Stimulated activated CD8-positive, alpha-beta memory T cell treated with anti-CD3 and anti-CD28 coated beads, Interleukin-12 subunit alpha, Interleukin-12 subunit beta, amount 100 ng/mL, for 4 hours (primary cell): ENCODE measurements at places on chromosomes 13 and 19.

- DNase-seq, result peak; percentile 43
These were observed at the start of gene GAMT for GRCh38 chr19:1401138-1401888. Gene GAMT (minus strand): TSS chr19:1401542. CDS start chr19:1401476, 66 bp downstream.

- DNase-seq, result peak; percentile 47
These were observed 9.3 kb downstream of the POU2F2 start for GRCh38 chr19:42122691-42123607.

DNA sequence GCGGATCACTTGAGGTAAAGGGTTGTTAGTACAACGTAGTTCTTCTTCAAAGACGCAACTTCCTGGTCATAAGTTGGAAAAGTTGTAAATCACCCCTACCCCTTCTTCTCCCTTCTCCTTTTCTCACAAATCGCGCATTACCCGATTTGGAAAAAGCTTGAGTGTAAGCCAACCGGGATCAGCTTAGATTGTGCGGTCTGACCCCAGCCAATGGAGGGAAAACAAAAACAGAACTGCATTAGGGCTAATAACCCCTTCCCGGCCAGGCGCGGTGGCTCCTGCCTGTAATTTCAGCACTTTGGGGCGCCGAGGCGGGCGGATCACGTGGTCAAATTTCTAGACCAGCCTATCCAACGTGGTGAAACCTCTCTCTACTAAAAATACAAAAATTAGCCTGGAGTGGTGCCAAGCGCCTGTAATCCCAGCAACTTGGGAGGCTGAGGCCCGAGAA, 806 bp downstream of the ZNF90 start:
- DNase-seq, result no peak

DNA sequence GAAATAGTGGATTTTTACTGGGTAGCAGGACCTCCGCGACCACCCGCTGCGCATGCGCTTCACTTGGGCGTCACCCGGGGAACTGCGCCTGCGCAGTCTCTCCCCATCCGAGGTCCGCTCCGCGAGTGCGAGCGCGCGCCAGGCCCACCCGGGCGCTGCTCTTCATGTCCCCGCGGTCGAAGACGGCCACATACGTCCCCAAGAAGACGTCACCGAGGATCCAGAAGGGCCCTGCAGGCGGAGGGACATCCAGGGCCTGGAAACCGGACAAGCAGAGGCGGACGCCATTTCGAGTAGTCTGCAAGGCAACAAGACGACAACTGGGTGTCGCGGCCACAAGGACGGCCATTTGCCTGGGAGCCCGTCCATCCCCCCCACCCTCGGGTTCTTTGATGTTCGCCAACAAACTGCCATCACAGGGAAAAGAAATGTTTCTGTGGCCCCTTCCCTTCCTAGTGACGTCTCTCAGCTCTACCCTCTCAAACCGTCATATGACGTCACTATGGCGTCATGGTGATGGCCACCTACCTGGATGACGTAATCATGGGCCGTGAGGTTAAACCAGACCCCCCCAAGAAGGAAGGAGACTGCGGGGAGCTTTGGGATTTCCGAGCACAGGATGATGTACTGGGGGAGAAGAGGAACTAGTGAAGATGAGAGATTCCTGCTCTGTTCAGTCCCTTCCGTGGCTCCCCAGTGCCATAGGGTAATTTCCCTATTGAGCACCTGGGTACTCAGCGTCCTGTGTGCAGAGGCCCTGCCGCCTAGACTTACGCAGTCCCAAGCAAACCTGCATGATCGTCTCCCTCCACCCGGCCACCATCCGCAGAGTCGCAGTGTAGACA, 6.7 kb downstream of the NAPSA start:
- DNase-seq, result peak; percentile 63

DNA sequence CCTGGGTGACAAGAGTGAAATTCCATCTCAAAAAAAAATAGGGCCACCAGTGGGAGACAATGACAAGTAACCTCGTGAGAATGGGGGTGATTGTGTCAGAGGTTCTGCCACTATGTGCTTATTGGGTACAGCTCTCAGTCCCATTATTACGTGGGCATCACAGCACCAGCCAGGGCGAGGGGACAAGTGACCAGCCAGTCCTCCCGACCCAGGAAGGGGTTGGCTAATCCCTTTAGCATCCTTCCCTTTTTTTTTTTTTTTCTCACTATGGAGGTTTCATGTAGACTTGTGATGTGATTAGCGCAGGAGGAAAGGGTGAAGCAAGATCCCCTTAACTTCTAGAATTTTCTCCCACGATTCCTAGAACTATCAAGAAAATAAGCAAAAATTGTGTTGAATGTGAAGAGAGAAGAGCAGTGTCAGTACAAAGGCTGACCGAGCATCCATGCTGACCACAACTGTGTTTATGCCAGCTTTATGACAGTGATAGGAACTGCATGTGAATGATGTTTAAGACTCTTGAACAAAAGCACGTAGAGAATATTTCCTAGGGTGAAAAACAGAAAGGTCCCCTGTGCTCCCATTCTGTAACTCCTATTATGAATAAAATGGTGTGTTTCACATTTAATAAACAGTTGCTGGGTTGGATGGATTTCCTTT, 50.0 kb downstream of the ALOX5AP start:
- DNase-seq, result no peak

- DNase-seq, result no peak
These were observed 618.0 kb upstream of the ARGLU1 start for GRCh38 chr13:107185889-107186288.

- DNase-seq, result no peak
These were observed 481.4 kb downstream of the SUCLA2 start for GRCh38 chr13:47519626-47520025.

GRCh38 chr13:102569488-102569887, 27.3 kb upstream of the TPP2 start:
- no peak for DNase-seq

- no peak for DNase-seq
These were observed 566 bp upstream of the CCDC97 start for GRCh38 chr19:41309180-41310032.

DNA sequence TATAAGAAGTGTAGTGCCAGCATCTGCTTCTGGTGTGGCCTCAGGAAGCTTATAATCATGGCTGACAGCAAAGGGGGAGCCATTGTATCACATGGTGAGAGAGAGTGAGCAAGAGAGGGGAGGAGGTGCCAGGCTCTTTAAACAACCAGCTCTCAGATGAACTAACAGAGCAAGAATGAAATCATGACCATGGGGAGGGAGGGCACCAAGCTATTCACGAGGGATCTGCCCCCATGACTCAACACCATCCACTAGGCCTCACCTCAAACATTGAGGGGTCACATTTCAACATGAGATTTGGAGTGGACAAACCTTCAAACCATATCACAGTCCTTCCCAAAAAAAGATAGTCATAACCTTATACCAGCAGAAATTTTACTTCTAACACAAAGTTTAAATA, 174.0 kb downstream of the GPC5 start:
- no peak for DNase-seq

DNA sequence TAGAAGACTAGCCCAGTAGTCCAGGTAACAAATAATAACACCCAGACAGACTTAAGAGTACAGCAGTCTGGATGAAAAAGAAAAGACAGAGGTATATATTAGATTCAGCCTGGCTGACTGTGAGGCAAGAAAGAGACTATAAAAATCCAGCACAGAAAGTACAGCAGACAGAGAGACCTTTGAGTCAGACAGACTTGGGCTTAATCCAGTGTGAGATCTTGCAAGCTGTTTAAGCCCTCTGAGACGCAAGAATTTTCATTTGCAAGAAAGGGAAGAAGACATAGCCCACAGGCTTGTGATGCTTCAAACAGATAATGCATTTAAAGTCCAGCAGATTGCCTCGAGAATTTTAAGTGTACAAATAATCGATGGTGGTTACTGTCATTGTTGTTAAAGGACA, 471.4 kb downstream of the LIG4 start:
- no peak for DNase-seq

- DNase-seq, result no peak
These were observed 336.9 kb upstream of the HTR2A start for GRCh38 chr13:47233734-47234133.

DNA sequence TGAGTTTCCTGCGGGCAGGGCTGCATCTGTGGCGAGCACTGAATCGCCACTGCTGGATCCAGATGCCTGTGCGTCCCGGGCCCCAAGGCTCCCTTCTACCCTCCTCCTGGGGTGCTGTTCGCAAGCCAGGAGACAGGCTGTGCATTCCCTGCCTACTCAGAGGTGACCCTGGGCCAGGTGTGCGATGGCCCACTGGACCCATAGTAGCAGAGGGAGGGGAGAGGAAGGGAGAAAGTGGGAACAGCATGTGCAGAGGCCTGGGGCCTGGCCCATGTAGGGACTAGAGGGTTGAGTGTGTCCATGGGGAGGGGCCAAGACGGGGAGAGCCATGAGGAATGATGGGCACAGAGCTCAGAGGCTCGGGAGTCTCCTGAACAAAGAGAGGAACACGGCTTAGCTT, 27.3 kb downstream of the CARM1 start:
- DNase-seq, result no peak

GRCh38 chr13:46192412-46192811, 10.4 kb upstream of the LCP1 start:
- no peak for DNase-seq

- no peak for DNase-seq
These were observed 74.3 kb downstream of the SLC25A15 start for GRCh38 chr13:40863723-40864122.

DNA sequence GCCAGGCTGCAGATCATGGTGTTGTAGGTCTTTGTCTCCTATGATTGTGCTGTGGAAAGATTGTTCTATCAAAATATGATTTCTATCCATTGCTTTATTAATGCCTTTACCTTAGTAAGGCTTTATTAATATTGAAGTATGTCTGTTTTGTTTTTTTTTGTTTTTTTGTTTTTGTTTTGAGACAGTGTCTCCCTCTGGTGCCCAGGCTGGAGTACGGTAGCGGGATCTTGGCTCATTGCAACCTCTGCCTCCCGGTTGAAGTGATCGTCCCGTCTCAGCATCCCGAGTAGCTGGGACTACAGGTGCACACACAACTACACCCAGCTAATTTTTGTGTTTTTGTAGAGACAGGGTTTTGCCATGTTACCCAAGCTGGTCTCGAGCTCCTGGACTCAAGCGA, 7.7 kb downstream of the IRGC start:
- no peak for DNase-seq

GRCh38 chr13:30016398-30016797, 166.0 kb upstream of the UBL3 start:
- DNase-seq, result no peak

DNA sequence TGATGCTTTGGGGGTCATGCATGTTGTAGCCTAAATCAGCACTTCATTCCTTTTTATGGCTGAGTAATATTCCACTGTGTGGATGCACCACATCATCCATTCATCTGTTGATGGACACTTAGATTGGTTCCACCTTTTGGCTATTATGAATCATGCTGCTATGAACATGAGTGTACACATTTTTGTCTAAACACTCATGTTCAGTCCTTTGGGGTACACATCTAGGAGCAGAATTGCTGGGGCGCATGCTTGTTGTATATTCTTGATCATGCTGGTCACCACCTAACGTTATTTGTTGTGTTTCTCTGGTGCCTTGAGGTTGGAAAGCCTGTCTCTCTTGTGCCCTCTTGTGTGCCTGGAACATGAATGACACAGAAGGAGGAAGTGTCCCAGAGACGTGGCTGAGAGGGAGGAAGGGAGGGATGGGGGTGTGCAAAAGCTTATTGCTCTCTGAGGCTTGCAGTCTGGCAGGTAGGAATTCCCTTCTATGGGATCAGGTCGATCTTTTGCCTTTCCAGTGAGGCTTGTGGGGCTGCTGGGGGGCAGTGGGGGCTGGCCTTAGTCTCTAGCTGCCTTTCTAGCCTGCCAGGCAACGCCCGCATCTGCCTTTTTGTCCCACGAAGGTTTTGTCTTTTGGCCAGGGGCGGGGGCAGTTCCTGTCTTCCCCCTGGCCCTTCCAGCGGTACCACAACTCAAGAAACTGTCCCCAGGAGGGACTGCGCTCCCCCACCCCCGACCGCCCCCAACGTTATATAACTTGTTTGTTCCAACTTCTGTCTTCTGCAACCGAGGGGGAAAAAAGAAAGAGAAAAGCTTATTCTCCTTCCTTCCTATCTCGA, 7.6 kb downstream of the KLHL26 start:
- DNase-seq, result no peak

GRCh38 chr19:35773020-35773806, 2.2 kb upstream of the ARHGAP33 start:
- DNase-seq, result no peak

DNA sequence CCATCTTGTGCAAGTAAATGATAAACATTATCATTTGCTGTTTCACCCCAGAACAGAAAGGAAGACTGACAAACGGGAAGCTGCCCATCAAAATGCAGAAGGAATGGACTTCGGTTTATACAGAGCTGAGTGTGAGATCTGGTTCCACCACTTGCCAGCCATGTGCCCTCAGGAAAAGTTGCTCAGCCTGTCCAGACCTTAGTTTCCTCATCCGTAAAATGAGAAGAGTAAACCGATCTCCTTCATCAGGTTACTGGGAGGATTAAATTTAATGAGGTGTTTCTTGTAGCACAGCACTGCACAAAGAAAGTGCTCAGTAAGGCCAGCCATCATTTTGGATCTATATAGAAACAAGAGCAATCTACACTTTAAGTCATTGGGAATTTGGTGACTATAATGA, 36.7 kb upstream of the SERP2 start:
- no peak for DNase-seq

- DNase-seq, result no peak
These were observed 505 bp upstream of the SHKBP1 start for GRCh38 chr19:40576151-40576584.

GRCh38 chr19:51521781-51522180, 9.7 kb downstream of the SIGLEC6 start:
- no peak for DNase-seq

DNA sequence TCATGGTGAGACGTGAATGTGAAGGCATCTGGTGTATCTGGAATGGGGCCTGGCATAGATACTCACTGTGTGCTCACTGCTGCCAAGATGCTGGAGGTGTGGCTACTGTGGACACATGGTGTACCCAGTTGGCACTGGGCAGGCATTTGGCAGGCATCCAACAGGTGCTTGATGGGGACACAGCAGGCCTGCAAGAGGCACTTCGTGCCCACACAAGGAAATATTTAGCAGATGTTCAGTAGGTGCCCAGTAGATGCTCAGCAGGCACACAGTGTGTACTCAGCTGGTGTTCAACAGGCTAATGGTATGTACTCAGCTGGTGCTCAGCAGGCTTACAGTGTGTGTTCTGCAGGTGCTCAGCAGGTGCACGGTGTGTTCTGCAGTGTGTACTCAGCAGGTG, 14.2 kb downstream of the CRTC1 start:
- DNase-seq, result no peak

GRCh38 chr13:85093808-85094207, 705.4 kb downstream of the SLITRK6 start:
- DNase-seq, result no peak
